Natural killer cell treated with Interleukin-12 subunit alpha and Interleukin-12 subunit beta and Interleukin-15 and Interleukin-18, amount 100 ng/mL, for 72 hours (primary cell): ENCODE measurements at places on chromosomes 12 and 14. TPM values are rescaled to one million over a fixed set of nuclear protein-coding genes. Genes with fewer than 3 reads are reported as not detected.
A peak's percentile ranks its signal among the peaks of the same experiment; 100 is the strongest.

GRCh38 chr14:61188978-61189808 is 91.9 kb downstream of the TMEM30B start:
- H3K27ac ChIP-seq = no peak overlapping the region
- H3K4me1 ChIP-seq = peaks cover 9% of the 10 kb centered on the region
- H3K36me3 ChIP-seq = peaks cover 4% of the 10 kb centered on the region
- no peak for DNase-seq
- peaks cover 45% of the 10 kb centered on the region for H3K27me3 ChIP-seq
- peak overlapping the region; percentile 9 for H3K4me3 ChIP-seq

DNA sequence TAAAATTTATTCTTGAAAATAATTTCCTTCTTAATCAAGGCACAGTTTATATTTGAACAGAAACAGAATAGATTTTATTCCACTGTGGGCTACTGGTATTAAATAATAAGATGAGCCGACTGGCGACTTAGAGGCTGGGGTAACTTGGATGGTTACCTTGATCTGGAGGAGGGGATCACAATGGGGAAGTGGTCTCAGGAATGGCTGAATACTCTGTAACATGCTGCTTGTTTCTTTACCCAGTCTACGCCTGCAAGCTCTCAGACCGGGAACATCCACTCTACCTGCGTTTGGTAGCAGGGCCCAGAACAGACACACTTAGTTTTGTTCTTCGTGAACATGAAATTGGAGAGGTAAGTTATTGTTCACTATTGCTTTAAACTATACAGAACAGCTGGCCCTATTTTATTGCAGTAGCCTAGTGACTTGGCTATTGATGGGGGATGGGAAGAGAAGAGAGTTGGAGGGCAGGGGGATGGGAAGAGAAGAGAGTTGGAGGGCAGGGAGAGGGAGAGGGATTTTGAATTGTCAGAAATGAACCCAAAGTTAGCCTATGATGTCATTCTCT is 67.9 kb downstream of the GNS start:
- H3K4me3 ChIP-seq = no peak overlapping the region
- H3K36me3 ChIP-seq = peaks cover 21% of the 10 kb centered on the region
- DNase-seq = no peak
- peak overlapping the region; percentile 5 for H3K27ac ChIP-seq

LBHD2 gene
- not detected for total RNA-seq

CCDC177 gene
- not detected for total RNA-seq

EFCAB11 gene
- 4.8 TPM for total RNA-seq

DNA sequence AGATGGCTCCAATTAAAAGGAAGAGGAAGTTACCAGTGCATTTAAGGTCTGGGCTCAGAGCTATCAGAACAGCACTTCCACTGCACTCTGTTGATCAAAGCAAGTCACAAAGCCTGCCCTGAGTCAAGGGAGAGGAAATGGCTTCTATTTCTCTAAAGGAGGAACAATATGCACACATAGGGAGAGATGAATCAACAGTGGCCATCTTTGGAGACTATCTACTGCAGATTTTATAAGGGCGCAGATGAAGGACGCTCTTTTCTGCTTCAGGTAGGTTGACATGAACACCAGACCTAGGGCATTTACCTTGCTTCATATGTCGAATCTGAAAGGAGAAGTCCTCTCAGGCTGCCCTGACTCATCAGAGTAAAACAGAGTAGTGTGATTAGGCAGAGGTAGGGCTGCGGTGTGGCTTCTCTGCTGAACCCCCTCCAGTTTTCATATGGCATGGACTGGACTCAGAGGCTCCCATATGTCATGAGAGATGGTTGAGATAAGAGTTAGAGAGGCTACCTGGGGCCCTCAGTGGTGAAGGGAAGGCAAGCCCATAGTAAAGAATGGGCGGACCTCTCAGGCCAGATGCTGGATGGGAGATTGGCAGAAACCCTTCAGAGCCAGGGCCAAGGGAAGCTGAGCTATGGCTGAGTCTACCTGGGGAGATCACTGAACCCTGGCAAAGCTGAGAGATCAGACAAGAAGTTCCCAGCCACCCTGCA is 84.4 kb downstream of the ARF6 start:
- H3K36me3 ChIP-seq = no peaks in the 10 kb centered on the region
- H3K4me3 ChIP-seq = no peak overlapping the region
- H3K27me3 ChIP-seq = no peaks in the 10 kb centered on the region
- DNase-seq = no peak
- H3K27ac ChIP-seq = peak overlapping the region; percentile 81

NPFF gene
- total RNA-seq = not detected

DNA sequence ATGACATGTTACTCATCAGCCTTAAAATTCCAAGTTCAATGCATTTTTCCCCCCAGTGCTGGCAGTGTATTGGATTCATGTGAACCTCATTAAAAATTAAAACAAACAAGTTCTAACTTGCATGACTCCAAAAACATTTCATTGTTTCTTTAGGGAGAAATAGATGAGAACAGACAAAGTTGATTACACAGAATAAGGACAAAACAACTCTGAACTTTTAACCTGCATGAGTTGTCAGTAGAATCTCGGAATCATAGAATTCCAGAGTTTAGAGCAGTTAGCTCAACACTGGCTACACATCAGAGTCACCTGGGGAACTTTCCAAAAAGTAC is 127.5 kb downstream of the TMX1 start:
- DNase-seq = no peak
- no peaks in the 10 kb centered on the region for H3K36me3 ChIP-seq
- no peaks in the 10 kb centered on the region for H3K4me1 ChIP-seq
- H3K4me3 ChIP-seq = no peak overlapping the region

GRCh38 chr12:48717252-48717695 is 767 bp upstream of the CCNT1 start:
- H3K27ac ChIP-seq = peak overlapping the region; percentile 99
- peaks cover 32% of the 10 kb centered on the region for H3K4me1 ChIP-seq
- H3K27me3 ChIP-seq = peaks cover 2% of the 10 kb centered on the region
- DNase-seq = no peak

DNA sequence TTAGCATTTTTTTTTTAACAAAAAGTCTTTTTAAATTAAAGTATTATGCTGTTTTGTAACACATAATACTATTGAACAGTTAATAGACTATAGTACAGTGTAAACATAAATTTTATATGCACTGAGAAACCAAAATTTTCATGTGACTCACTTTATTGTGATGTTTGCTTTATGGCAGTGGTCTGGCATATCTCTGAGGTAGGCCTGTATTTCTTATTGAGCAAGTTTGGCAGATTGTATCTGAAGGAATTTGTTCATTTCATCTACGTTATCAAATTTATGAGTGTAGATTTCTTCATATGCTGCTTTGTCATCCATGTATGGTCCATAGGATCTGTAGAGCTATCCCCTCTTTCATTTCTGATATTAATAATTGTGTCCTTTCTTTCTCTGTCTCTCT is 78.8 kb upstream of the PDE3A start:
- no peak for DNase-seq
- no peaks in the 10 kb centered on the region for H3K36me3 ChIP-seq
- H3K4me1 ChIP-seq = no peaks in the 10 kb centered on the region

DNA sequence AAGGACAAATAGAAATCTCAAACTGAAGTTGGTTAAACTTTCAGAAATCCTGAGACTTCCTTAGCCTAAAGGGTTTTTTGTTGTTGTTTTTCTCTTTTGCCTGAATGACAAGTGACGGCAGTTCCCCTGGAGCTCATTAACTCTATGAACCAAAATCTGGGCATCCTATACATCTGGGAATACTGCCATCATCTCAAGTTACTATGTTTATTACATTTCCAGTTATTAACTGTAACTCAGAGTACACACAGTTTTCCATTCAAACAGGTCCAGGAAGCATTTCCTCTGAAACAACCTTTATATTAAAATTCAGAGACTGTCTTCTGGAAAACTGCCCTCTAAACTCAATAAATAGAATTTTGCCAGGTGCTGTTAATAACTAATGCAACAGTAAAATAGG is 55.6 kb upstream of the CDKL1 start:
- H3K4me3 ChIP-seq = no peak overlapping the region
- no peak for DNase-seq
- H3K27ac ChIP-seq = peak overlapping the region; percentile 28
- H3K36me3 ChIP-seq = peaks cover 18% of the 10 kb centered on the region
- peaks cover 6% of the 10 kb centered on the region for H3K4me1 ChIP-seq

PRPF39 gene
- 62.4 TPM for total RNA-seq

- H3K36me3 ChIP-seq = no peaks in the 10 kb centered on the region
- DNase-seq = peak; percentile 41
- peaks cover 4% of the 10 kb centered on the region for H3K27me3 ChIP-seq
- H3K4me3 ChIP-seq = no peak overlapping the region
- no peak overlapping the region for H3K27ac ChIP-seq
- H3K4me1 ChIP-seq = peaks cover 19% of the 10 kb centered on the region
These were observed 4.9 kb upstream of the B4GALNT3 start for GRCh38 chr12:454833-455232.

GRCh38 chr12:71578694-71579258 is 84.9 kb downstream of the ZFC3H1 start:
- H3K4me3 ChIP-seq = no peak overlapping the region
- DNase-seq = no peak
- H3K27ac ChIP-seq = no peak overlapping the region
- H3K27me3 ChIP-seq = peaks cover 8% of the 10 kb centered on the region

DNA sequence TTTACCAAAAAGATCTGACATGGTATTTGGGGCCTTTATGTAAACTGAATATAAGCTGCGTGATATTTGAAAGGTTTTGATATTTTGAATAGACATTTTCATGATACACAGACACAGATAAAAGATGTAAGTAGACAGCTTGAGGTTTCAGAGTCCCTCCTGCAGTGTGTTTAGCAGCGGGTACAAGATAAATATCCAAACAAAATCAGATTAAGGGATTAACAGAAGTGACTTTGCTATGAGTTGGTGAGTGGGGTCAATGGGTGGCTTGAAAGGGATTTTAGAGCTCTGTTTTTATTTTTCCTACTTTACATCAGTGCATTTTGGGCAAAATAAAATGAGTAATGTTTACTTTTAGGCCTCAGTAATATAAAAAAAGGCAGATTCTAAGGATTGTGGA is 84.1 kb downstream of the IGF1 start:
- no peak overlapping the region for H3K27ac ChIP-seq
- H3K36me3 ChIP-seq = no peaks in the 10 kb centered on the region
- DNase-seq = no peak
- no peak overlapping the region for H3K4me3 ChIP-seq

DNA sequence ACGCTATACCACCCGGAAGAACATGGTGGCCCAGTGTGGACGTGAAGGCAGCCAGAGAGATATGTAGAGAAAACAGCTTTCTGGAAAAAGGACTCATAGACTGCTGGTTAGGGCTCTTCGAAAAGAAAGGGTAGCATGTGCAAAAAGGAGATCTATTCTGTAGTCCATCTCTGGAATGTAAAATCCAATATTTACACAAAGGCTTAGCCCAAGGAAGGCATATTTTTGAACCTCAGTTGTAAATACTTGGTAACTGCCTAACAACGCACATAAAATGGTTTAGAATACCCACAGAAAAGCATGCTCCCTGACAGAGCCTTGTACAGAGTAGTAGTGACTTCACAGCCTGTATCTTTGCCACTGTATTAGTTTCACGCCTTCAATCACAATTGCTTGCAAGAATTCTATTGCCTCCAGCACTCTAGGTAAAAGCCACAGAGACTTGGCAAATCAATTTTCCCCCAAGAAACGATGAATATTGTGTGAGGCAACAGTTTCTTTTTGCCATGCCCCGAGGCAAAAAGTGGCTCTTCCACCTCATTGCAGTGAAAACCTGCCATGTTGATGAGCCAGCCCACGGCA is 59.2 kb downstream of the TRIM9 start:
- H3K27ac ChIP-seq = no peak overlapping the region
- H3K36me3 ChIP-seq = no peaks in the 10 kb centered on the region
- DNase-seq = no peak
- H3K4me3 ChIP-seq = no peak overlapping the region
- no peaks in the 10 kb centered on the region for H3K4me1 ChIP-seq
- peaks cover 7% of the 10 kb centered on the region for H3K27me3 ChIP-seq

APOF gene
- total RNA-seq = not detected

DNA sequence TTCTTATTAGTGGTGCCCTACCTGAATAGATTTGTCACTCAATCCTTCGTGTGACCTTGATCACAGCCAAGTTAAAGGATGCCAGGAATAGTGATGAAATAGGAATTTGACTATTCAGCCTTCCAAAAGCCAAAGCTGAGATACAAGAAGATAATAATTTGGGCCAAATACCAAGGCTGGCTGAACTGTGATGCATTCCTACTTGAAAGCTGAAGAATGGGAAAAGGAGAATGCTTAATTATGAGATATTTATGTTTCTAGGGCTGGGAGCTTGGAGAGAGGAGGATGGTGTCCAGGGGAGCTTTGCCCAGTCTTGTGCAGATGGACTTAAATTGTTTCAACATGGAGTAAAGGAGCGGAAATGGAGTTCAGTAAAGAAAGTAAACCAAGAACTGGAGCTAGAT is 5.2 kb downstream of the RNASE7 start:
- no peak overlapping the region for H3K4me3 ChIP-seq
- DNase-seq = no peak
- no peaks in the 10 kb centered on the region for H3K36me3 ChIP-seq
- H3K4me1 ChIP-seq = peaks cover 5% of the 10 kb centered on the region

DNA sequence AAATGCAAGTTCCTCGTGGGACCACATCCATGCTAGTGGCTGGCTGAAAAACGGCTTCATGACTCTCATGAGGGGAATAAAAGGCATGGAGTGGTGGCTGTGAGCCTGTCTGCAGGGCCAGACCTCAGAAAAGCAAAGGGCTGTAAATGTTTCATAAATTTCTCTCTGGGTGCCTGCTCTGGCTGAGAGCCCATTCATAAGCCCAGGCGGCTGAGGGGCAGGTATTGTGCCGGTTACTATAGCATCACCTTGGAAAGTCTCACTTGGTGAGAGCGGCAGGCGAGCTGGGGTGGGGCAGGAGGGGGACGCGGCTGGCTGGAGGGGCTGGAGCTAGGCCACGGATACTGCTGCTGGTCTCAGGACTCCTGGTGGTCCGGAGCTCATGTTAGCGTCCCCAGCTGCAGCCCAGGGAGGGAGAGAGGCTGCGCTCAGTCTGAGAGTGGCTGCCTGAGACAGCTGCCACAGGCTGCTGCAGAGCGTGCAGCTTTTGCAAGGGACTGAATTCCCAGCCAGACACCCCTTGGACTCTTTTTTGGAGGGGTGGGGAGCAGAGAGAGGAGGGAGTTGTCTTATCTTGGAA is at the start of gene SLC17A8:
Gene SLC17A8 (plus strand): TSS at position 431 of the 580 bp plus-strand sequence. CDS start 318 bp downstream, outside the sequence.
- H3K27me3 ChIP-seq = peaks cover 47% of the 10 kb centered on the region
- no peak within 1 kb of the TSS for H3K27ac ChIP-seq
- H3K4me1 ChIP-seq = no peaks in the 10 kb centered on the region
- no peak for DNase-seq
- H3K36me3 ChIP-seq = no peaks in the 10 kb centered on the region

GRCh38 chr12:104586351-104586919 is 129.7 kb downstream of the CHST11 start:
- H3K27ac ChIP-seq = peak overlapping the region; percentile 47
- DNase-seq = no peak
- H3K4me1 ChIP-seq = peaks cover 67% of the 10 kb centered on the region
- no peaks in the 10 kb centered on the region for H3K27me3 ChIP-seq
- H3K4me3 ChIP-seq = no peak overlapping the region
- H3K36me3 ChIP-seq = peaks cover 6% of the 10 kb centered on the region
